ENCODE measurements at places on chromosomes 3 and 15.
A peak's percentile ranks its signal among the peaks of the same experiment; 100 is the strongest.

DNA sequence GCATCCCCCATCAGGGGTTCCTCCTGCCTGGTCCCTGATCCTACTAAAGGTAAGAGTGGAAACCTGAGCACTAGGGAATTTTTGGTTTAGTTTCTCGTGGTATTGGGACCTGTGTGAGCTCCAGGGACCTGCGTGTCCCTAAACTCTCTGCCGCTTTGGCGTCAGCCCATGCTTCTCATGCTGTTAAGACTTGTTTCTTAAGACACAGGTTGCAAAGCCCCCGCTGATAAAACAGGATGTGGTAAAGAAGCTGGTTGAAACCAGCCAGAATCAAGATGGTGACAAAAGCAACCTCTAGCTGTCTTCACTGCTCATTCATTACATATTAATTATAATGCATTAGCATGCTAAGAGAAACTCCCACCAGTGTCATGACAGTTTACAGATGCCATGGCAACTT lies 64.6 kb downstream of the LYZL4 start:
- DNase-seq = no peak

- DNase-seq = no peak
Measured at GRCh38 chr3:157166115-157166514, 6.2 kb upstream of the CCNL1 start.

GRCh38 chr3:10836676-10837075 lies 20.6 kb downstream of the SLC6A11 start:
- no peak for DNase-seq

DNA sequence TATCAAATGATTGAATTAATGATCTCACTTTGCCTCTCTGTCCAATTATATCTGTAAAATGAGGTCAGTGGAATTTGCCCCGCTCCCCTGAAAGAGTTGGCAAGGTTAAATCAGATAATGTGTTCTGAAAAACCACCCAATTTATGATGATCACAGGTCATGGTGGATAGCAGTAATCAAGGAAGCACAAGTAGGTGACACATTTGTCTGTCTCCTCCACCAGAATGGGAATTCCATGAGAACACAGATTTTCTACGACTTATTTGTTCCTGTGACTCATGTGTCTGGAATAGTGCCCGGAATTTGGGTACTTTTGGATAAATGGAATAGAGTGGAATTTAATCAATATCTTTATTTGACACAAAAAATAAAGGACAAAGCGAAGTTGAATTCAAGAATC lies 220.9 kb upstream of the SUCLG2 start:
- no peak for DNase-seq

DNA sequence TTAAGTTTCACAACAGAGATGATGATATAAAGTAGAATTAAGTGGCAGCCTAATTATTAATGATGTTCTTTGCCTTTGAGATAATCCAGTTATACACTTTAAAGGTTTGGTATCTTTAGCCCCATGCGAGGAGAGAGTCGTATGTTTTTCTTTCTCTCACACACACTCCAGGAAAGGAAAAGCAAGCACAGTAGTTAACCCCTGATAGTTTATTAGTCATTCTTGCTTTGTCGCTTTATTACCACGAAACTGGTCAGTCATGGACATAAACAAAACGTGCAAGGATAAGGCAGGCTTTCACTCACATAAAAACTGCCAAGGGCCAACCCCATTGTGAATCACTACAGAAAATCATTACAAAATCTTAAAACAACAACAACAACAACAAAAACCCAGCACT lies 866.9 kb downstream of the FHIT start:
- no peak for DNase-seq

GRCh38 chr3:63993653-63994079 lies 29.6 kb downstream of the PSMD6 start:
- peak; percentile 22 for DNase-seq

DNA sequence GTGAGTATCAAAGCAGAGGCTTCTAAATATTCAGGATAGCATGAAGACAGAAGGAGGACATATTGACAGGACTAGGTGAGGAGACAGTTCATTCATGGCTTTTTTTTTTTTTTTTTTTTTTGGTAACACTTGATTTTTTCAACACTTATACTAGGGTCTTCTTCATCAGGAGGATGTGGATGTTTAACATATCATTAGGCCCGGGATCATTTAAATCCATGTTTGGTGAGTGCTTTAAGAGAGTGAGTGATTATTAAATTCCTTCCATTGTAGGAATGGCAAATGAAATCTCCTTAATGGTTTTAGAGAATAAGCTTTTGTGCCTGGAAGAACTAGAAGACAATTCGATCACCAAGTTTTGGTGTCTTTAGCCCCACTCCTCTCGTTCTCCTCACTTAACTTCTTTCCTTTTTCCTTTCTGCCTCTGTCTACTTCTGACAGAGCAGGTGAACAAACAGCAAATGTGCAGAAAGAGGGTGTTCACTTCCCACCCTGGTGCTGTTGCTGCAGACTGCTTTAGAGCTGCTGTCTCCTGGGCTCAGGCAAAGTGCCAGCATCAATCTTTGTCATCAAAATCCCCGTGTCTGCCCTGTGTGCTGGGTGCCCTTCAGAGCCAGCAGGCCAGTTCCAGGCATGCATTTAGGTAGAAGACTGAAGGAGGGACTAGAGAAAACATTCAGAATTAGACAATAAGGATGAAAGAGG lies 35.6 kb upstream of the RAB11A start:
- no peak for DNase-seq

All from activated naive CD8-positive, alpha-beta T cell treated with anti-CD3 and anti-CD28 coated beads, Interleukin-2, amount 50 U/mL, for 16 hours (primary cell).